ENCODE measurements at places on chromosomes 5 and 9.

GRCh38 chr9:75935591-75935990 lies 45.1 kb downstream of the PCSK5 start:
- no peak for DNase-seq

GRCh38 chr9:16784002-16784401 lies 86.5 kb downstream of the BNC2 start:
- no peak for DNase-seq

GRCh38 chr9:106653213-106653612 lies 209.8 kb upstream of the ZNF462 start:
- DNase-seq = no peak

- DNase-seq = no peak
These were observed 71.9 kb downstream of the ACTL7B start for GRCh38 chr9:108783731-108784495.

- no peak for DNase-seq
These were observed 212.1 kb downstream of the TLR4 start for GRCh38 chr9:117916291-117916690.

DNA sequence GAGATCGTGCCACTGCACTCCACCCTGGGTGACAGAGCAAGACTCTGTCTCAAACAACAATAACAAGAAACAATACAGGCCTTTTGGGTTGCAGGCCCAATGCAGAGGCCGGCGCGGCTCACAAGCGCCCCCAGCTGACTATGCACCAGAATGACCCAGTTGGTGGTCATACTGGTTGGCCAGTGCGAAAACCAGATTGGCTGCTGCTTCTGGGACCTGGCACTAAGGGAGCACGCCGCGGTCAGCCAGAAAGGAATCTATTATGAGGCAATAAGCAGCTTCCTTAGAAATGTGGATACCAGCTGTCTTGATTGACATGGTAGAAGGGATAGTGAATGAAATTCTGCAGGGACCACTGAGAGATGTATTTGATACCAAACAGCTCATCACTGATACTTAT lies 35.0 kb downstream of the RANBP17 start:
- no peak for DNase-seq

DNA sequence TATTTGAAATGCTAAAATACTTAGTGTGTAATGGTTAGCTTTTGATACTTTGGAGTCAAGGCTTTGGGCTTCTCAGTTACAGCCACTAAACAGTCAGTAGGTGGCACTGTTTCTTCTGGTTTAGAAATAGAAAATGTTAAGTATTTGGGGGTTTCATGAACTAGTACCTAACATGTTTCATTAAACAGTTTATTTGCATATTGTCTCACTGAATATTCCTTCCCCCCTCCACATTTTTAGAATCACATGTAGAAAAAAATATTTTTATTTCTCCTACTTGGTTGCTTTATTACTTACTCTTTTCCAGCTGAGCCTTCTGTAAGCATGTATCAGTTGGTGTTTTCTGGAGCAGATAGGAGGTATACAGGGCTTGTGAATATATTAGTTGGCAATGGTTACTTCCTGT lies 48.0 kb downstream of the IPO11 start:
- no peak for DNase-seq

GRCh38 chr5:15741591-15741990 lies 241.6 kb downstream of the FBXL7 start:
- no peak for DNase-seq

DNA sequence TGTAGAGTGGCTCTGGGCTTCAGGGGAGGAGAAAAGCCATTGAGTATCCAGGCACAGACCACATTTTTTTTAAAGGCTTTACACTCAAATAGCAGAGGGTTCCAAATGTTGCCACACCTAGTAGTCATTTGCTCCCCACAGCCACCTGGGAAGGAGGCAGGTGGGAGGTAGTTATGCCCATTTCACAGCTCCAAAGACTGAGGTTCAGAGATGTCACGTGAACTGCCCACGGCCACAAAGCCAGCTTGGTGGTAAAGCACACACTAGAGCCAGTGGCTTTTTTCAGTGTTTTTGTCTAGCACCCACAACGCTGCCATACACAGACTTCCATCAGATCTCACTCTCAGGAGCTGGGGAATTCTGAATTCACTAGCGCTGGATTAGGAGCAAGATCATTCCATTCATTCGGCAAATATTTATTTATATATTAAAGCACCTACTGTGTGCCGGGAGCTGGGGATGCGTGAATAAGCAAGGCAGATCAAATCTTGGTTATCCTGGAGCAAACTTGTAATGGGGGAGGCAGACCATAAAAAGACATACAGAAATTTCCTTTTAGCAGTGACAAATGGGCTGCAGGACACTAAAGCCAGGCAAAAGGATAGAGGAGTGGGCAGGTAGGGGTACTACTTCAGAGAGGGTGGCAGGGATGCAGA lies 7.4 kb downstream of the WHRN start:
- no peak for DNase-seq

DNA sequence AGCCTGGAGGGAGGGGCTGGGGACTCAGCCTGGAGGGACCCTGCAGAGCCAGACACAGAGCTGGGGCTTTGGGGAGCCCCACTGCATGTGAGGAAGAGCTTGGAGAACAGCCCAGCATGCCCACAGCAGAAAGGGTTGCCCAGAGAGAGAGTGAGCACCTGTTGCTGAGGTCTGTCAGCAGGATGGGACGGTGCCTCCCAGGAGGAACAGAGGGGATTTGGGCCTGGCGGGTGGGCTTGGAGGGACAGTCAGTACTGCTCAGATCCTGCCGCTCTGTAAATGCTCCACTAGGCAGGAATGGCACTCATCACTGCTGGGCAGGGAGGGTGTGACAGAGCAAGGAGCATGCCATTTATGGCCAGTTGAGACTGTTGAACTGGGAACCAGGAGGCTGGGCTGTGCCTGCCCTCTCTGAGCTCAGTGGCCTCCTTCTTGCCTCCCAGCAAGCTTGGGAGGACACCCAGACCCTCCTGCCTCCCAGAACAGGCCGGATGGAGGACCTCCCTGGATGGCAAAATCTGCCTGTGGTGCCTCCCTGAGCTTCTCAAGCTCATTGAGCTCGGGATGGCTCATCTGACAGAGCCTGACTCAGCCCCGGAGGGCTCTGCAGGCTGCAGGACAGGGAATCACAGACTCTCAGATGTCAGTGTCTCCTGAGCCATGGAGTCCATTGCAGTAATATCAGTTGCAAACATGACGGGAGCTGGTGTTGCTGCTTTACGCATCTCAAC lies 786 bp upstream of the HRCT1 start:
- DNase-seq = no peak

GRCh38 chr9:16987026-16987425 lies 116.6 kb upstream of the BNC2 start:
- no peak for DNase-seq

DNA sequence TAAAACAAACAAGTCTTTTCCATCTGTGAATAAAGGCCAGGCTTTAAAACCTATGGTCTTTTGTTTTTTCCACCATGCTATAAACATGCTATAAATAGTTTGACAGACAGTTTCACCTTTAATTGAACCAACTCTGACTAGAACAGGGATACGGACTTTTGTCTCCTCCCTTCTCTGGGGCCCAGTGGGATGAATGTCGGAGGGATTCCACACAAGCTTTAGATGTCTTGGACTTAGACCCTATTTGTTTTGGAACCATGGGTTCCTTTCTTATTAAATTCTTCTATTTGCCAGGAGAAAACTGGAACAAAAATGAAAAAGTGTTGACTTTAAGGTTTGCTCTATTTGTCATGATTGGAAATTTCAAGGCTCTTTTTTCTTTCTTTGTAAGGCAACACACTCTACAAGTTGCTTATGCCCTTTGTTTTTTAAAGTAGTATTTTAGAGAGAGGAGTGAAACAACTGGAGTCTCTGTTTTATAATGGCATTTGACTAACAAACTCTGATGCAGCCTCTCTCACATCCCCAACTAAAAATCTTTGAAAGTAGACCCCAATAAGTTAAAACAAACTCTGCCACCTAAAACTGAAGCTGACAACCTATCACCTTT lies 145.3 kb downstream of the MLLT3 start:
- no peak for DNase-seq

DNA sequence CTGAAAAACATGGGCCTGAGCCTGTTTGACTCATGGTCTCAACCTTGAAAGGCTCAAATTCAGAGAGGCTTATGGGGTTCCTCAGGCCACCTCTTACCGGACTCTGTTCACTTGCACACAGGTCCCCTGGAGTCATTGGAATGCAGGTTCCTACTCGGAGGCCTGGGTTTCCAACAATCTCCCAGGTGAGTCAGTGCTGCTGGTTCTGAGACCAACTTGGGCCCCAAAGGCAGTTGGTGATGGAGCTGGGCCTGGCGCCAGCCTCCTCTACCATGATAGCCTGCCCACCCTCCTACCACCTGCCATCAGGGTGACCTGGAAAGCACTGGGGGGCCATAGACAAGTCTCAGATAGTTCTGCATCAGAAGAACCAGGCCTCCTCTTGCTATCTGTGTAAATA lies 188.4 kb downstream of the RGS3 start:
- DNase-seq = no peak

DNA sequence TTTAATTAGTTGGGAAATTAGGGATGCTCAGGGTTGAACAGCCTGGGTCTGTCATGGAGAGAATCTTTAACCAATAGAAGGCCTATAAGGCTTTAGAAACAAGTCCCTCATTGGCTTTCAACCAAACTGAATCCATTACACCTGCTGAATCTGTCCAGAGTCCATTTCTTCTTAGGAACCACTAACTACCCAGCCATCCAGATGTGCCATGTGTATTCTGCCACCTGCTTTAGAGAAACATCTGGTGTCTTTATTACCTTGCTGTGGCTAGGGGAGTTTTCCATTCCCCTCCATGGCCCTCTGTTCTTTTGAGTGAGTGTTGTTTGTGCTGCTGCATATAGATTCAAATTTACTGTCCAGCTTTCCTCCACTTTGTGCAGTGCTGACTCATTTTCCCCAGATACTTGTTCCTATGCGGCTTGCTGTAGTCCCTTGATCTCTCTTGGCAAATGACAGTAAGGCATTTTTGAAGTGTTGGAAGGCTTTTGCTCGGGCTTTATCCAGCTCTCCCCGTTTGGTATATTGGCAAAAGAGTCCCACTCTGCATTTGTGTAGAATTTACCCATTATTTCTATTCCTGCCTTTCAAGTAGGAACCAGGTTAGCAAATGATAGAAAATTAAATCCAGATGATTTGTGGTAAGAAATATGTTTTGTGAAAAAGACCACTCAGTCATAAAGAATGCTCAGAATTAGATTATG lies 54.6 kb downstream of the NLN start:
- no peak for DNase-seq

- no peak for DNase-seq
These were observed 204.8 kb downstream of the SPATA31A6 start for GRCh38 chr9:42388146-42388690.

DNA sequence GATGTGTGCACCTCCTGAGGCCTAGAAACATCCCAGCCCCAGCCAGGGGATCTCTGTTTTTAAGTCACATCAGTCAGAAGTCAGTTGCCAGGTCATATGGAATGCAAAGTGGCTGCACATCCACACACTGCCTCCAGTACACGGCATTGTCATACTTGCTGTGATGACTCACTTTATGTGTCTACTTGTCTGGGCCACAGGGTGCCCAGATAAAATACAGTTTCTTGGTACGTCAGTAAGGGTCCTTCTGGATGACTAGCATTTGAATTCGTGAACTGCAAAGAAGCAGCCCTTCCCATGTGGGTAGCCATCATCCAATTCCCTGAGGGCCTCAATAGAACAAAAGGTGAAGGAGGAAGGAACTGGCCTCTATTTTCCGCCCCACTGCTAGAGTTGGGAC lies 27.7 kb downstream of the AUH start:
- DNase-seq = no peak

DNA sequence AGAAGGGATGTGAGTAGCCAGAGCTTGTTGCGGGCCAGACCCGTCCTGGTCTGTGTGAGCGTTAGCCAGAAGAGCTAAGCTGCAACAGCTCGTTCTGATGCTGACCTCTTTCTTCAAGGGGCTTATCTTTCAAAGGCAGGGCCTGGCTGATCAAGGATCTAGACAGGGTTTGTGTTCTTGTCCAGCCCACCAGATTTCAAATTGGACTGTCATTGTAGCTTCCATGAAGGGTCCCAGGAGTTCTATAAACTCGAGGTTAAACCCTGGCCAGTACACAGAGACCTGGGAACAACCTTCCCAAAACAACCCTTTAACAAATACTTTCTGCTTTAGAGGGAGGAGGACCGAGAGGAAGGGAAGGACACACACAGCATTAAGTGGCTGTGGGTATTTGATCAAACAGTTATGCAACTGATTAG lies 153.0 kb upstream of the TUT7 start:
- DNase-seq = no peak

GRCh38 chr9:135567311-135567710 lies 5.8 kb downstream of the PAEP start:
- no peak for DNase-seq

DNA sequence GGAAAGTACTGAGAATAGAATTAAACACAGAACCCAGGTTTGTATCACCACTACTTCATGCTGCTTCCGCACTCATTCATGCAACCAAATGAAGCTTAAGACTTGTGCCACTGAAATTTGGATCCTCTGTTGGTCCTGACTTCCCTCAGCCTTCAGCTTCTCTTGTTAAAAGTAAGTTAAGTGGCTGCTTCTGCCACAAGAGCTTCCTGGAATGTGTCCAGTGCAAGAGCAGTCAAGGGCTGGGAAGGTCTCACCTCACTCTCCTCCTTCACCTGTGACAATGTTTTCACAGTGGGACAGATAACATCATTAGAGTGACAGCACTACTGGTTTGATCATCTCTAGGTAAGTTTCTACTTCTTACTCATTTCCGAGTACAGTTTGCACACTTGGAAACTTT lies 7.9 kb downstream of the SNCAIP start:
- DNase-seq = no peak

DNA sequence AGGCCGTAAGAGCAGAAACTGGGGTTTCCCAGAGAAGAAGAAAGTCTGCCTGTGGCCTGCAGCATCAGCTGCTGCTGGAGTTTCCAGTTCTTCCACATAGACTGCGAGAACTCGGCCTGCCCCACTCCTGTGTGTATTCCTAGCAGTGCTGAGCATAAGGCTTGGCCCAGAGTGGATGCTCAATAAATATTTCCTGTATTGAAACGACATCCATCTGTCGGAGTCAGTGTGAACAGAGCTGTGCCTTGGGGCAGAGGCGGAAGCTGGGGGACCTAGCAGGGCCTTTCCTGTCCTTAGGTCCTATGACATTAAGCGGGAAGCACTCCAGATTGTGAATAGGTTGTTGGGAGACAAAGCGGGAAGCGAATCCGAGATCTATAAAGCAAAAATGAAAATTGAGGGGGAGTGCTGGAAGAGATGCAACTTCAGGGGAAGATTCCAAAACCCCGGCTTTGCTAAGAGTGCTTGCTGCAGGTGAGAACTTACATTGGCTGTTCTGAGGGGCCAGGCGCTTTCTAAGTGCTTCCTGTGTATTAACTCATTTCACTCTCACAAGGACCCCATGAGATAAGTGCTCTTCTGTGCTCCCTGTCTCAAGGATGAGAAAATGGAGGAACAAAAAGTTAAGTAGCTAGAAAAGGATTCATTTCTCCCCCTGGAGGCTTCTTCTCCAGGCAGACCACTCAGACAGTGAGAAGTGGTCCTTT lies 76.1 kb upstream of the CXCL14 start:
- no peak for DNase-seq

Measured in stimulated activated CD8-positive, alpha-beta memory T cell treated with anti-CD3 and anti-CD28 coated beads, Interleukin-2, amount 100 ng/mL, for 1 hour (primary cell).